ENCODE measurements at places on chromosomes 1 and 21. TPM values are rescaled to one million over a fixed set of nuclear protein-coding genes. Genes with fewer than 3 reads are reported as not detected.

DNA sequence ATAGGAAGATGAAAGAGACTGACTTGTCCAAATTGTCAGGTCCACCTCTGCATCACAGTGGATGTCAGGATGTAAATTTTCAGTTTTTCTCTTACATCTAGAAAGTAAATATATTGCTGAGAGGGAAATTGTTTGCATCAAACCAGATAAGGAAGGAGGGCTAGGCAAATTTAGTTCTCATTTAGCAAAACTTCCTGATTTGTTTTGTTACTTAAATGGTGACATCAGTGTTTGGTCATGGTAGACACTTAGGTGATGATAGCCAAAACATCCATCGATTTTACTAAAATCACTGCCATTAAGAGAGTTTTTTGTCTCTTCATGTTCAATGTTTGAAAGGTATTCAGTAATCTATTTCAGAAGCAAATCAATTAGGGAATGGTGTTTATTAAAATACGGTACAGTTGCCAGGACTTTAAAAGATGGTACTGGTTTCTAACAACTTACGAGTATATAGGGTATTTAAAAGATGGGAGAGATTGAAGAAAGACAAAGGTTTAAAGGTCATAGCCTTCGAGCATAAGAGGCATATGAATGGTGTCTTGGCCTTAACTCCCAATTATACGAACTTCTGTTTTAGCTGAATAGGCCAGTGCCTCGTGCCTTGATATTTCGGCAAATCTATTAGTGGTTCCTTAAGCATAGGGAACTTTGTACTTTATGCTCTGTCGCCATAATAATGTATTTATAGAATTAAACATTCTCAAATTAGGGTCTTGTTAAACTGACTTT, 3.0 kb downstream of the IER5 start:
- no peak for DNase-seq

GRCh38 chr1:196573226-196573625, 35.0 kb downstream of the KCNT2 start:
- no peak for DNase-seq

DNA sequence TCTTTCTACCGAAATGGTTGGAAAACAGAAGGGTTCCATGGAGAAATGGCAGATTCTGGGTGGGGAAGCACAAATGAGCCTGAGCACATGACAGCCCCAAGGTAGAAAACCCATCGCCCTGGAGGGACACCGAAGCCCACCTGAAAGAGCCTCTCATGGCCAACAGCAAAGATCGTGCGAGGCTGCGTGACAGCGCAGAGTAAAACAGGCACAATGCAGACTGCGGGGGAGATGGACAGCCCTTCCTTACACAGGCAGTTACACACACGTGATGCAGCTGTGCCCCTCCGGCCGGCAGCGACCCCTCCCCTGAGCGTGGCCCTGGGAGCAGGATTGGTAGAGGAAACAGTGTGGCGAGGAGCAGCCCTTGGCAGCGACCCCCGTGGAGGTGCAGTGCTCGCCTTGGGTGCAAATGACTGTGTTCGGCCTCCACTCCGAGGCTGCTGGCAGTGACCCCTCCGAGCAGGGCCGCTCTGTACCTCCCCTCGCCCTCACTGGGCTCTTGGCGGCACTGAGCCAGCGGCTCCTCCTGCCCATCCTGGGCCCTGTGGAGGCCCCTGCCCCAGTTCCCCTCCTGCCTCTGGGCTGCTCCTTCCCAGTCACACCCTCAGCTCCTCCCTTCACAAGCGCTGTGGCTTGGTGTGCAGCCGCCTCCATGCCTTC, 120.9 kb upstream of the COL6A1 start:
- no peak for DNase-seq

GRCh38 chr1:172574080-172574479, 41.1 kb downstream of the SUCO start:
- DNase-seq = no peak

- DNase-seq = no peak
Measured at GRCh38 chr1:57363165-57363564, 60.7 kb downstream of the DAB1 start.

DNA sequence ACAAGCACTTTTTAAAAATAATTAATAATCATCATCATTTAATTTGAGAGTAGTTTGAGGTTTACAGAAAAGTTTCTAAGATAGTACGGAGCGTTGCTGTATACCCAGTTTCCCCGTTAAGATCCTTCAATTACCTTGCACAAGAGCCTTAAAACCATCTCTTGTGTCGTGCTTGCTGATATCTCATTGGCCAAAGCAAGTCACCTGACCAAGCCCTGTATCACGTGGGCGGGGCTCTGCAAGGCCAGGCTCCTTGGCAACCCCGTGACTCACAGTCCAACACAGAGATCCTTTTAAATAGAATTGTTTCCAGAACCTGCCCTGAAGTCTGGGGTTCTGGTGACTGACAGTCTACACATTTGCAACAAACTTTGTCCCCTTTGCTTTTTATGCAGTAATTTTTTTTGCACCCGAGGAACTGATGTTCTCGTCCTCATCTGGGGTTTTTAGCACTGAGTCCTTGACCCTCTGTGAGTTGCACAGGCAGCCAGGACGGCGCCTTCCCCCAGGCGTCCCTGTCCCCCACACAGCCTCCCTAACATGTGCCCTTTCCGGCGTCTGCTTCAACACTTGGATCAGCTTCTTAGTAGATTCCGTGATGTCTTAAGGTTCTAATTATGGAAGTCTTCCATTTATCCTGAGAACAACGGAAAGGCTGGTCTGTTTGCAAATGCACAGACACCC, 183.3 kb upstream of the TMEM51 start:
- DNase-seq = no peak

DNA sequence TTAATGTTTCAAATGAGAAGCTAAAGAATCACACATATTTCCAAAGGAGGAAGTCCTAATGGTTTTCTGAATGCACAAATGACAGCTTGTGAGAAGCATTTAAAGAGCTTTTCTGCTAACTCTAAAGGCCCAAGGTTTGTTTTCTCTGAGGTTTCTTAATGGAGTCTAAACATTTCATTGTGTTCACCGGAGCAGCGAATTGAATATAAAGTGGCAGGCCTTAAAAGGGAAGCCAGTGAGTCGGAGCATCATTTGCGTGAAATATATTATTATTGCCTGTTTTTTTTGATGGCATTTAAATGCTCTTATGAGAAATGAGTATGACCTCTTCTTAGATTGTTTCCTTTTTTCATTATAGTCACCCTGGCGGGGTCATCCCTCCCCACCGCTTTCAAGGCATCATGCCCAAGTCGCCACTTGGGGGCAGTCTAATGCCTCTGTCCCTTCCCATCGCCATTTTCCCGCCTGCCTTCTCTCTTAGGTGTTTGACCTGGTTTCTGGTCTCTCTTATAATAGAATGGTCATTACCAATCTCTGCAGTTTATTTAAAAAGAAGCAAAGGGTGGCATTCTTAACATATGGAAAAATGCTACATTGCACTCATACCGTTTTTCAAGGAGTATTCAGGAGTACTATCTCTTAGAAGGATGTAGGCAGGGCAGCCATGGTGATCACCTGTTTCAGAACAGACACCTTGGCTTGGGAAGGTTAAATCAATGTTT, 25.3 kb upstream of the OVAAL start:
- peak; percentile 73 for DNase-seq

GRCh38 chr1:227952374-227953021, 4.8 kb upstream of the WNT9A start:
- peak; percentile 38 for DNase-seq

- no peak for DNase-seq
Measured at GRCh38 chr21:44291936-44292811, 6.5 kb downstream of the AIRE start.

DNA sequence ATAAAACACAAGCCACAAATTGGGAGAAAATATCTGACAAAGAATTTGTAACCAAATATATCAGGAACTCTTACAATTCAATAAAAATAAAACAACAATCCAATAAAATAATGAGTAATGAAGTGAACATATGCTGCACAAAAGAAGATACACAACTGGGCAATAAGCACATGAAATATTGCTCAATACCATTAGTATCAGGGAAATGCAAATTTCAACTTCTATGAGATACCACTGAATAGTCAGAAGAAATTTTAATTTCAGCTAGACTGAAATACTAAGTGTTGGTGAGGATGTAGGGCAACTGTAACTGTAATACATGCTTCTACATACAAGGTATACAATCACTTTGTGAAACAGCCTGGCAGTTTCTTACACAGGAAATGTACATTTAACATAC, 7.4 kb upstream of the ARHGAP29 start:
- DNase-seq = no peak

DNA sequence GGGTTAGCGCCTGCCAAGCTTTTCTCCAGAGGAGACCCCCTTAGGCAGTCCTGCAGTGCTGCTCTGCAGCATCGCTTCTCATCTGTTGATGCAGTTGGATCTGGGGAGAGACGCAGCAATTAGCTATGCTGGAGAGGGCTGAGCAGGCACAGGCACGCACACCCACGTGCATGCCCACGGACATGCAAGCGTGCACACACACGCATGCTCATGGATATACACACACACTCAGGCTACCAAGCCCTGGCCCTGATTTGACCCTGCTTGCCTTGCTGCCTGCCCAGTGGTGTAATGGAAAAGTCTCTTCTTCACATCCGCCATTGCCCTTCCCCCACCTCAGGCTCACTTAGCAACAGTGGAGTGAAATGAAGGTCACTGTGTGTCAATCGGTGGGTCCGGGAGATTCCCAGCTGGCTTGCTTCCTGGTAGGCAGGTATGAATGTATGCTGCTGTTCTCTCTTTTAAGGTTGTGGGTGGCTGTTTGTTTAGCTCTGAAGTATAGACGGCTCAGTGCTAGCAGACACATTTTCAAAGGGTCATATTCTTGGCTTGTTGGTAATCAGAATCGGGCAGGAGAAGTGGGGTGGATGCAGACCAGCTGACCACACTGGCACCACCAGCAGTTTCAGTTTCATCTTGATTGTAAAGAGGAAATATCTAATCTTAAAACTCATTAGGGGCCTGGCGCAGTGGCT, 9.5 kb downstream of the ATP1B1 start:
- DNase-seq = peak; percentile 76

DNA sequence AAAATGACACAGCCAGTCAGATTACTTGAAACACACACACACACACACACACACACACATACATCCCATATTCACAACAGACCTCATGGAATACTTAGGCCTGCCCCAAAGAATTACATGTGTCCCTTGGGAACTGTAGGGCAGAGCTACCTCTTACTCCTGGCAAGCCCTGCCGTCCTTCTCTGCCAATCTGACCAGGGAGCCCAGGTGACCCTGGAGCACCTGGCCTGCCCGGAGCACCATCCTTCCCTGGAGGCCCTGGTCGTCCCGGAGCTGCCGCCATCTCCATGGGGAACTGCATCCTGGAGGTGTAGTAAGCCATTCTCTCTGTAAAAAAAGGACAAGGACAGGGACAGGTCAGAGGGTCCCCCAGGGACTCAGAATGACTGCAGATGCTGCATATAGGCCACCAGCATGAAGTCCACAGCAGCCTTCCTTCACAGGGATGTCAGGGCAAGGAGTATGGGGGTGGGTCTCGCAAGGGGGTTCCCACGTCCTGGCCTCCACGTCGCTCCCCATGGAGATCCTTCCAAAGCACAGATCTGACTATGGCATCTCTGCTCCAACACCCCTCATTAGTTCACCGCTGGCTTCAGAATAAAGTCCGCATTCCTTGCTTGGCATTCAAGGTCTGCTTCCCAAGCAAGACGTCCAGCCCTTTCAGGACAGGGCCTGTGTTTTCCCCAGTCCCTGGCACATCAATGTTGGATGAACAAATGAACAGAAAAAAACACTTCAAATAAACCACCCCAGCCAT, 9.2 kb upstream of the PEF1 start:
- DNase-seq = no peak

GRCh38 chr1:86062453-86062852, 94.1 kb downstream of the COL24A1 start:
- DNase-seq = no peak

DNA sequence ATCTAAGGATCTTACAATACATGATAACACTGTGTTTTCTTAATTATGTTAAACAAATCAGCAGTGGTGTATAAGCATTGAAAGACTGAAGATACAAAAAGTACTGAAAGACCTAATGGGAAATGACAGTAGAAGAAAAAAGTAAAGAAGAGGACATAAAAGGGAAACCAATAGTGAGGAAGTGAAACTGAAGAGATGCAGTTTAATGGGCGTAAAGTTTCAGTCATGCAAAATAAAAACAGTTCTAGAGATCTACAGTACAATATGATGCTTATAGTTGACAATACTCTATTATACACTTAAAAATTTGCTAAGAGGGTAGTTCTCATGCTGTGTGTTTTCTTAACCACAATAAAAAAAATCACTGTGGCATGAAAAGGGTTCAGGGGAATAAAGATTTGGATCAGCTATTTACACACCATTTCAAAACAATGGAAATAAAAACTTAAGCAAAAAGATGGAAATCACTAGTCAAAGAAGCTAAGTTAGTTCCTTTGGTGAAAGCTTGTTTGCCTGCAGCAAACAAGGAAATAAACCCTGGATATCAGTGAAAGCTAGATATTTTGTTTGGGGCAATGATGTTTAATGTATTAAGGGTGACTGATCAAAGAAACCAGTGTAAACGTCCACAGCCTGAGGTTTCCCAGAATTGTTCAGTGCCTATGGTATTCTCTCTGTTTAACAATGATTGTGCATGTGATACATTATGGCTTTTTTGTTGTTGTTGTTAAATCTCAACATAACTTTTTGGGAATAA, 1160.8 kb upstream of the ADGRL2 start:
- no peak for DNase-seq

- DNase-seq = no peak
Measured at GRCh38 chr1:78060857-78061563, 15.2 kb downstream of the GIPC2 start.

DNA sequence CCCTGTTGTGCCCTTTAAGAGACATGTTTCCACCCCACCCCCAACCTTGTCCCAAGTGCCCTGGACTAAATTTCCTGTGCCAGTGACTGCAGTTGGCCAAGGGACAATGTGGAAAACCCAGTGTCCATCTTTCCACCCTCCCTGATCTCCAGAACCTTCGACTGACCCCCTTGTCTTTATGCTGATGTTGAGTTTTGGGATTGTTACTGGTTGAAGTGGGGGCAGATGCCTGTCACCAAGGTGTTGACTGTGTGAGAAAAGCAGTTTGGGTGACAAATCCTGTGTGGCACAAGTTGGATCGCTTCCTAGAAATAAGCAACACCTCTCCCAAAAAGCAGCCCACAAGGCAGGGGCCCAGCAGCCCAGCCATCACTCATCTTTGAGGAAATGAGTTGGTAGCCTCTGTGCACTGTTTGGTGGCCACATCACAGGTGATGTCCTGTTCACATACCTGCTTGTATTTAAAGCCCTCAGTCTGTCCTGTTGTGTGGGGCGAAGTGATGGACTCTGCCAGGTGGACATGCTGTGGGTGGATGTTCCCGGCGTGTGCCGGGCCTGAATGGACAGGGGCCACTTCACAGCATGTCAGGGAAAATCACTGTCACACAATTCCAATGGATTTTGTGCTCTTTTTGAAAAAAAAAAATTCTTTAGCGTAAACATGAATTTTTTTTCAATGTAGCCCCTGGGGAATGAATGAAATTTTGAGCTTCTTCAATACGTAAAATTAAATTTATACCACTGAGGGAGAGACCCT, 6.6 kb upstream of the MIIP start:
- DNase-seq = no peak

- DNase-seq = peak; percentile 86
Measured at GRCh38 chr1:201447903-201448871, 20.8 kb downstream of the PHLDA3 start.

GRCh38 chr1:7784492-7785071, 491 bp downstream of the PER3 start:
- DNase-seq = peak; percentile 60

CASQ2 gene
- 3.3 TPM for total RNA-seq

FCRL6 gene
- 2.3 TPM for total RNA-seq

CELSR2 gene
- 7.2 TPM for total RNA-seq

CXADR gene
- 26.6 TPM for total RNA-seq

TXNIP gene
- 1,554 TPM for total RNA-seq

PIK3C2B gene
- 50.5 TPM for total RNA-seq

CA14 gene
- 0.38 TPM for total RNA-seq

PHTF1 gene
- 18.3 TPM for total RNA-seq

RGS18 gene
- total RNA-seq = 13.0 TPM

A3GALT2 gene
- not detected for total RNA-seq

GBP5 gene
- 9.6 TPM for total RNA-seq

All from lower lobe of right lung (tissue), 2 donors.